Jurkat, Clone E6-1 (cell line): ENCODE measurements at places on chromosomes 2 and 18.

DNA sequence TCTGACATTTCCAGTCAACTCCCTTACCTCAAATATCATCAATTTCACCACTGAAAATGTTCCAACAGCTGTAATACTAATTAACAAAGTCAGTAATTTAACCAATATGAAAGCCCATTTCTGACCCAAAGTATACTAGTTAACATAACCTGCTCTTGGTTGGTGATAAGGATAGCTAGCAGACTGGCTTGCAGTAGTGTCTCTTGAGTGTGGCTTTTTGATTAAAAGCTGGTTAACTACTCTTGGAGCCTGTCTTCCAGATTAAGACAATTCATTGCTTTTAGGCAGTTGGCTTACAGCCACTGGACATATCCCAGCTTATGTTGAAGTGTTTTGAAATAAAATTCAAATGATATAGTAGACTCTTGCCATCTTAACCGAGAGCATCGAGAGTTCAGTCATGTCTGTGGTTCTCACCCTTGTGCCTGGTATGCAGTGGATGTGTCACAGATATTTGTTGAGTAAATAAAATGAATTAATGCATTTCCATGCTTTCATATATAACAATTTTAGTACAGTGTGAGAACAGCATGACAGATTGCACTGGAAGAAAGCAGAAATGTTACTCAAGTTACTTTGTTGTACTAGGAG lies 158.1 kb downstream of the TANC1 start:
- DNase-seq = no peak

DNA sequence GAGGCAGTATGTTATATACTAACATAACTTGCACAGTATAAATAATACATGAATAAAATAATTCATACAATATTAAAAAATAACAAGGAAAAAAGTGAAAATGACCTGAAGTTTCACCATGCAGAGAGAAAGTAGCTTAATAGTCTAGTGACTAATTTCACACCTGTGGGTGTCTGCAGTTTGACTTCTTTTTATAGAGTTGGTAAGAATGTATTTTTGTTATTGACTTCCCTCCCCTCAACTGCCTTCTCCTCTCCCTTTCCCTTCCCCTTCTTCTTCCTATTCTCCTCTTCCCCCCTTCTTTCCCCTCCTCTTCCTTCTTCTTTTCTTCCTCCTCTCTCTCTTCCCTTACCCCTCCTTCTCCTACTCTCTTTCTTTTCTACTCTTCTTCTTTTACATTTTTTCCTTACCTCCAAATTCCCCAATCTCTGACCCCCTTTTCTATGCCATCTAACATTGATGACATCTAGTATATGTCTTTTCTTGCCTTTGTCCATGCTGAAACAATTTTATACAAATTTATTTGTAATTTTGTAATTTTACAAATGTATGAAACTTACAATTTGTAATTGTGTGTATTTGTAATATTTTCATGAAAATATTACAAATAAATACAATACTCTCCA lies 3.1 kb downstream of the DNAH6 start:
- no peak for DNase-seq

GRCh38 chr2:162424816-162425215 lies 80.9 kb downstream of the GCA start:
- no peak for DNase-seq

- DNase-seq = no peak
These were observed 900.8 kb downstream of the SLC4A3 start for GRCh38 chr2:220528180-220528675.

GRCh38 chr18:43572163-43572562 lies 294.9 kb upstream of the SYT4 start:
- no peak for DNase-seq

DNA sequence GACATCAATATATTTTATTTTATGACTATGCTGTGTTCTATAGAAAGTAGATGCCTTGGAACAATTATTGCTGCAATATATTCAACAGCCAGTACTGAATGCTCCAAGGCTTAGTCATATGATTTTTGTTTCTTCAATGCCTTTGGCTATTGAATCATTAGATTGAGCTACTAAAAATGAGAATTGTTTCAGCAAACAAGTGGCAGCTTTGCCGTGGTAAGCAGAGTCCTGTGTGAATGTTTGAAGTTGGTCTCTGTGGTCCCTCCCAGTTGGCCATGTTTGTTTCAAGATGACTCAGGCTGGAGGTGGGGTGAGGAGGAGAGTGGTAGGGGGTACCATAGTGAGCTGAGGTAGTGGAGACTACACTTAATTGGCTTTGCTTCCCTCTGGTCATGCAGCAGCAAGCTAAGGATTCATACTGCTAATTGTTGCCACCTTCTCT lies 198.6 kb upstream of the EPAS1 start:
- DNase-seq = no peak

GRCh38 chr2:78353168-78353567 lies 672.3 kb upstream of the REG3G start:
- no peak for DNase-seq

GRCh38 chr2:105373344-105373781 lies 25.5 kb downstream of the FHL2 start:
- no peak for DNase-seq

DNA sequence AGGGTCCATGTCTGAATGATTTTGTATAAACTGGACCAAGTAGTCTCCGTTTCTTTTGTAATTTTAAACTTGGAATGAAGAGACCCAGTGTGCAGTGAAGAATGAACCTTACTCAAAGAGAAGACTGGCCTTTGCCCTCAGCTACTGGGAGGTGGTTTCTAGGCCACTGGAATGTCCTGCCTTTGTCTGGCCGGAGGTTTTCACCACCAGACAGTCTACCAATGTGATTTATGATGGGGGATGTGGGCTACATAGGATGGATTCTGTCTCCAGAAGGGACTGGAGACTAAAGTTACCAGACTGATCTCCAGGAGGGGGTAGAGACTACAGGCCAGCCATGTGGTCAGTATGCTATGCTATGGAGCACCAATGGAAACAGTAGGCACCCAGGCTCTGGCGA lies 42.8 kb upstream of the RAB31 start:
- DNase-seq = no peak

- DNase-seq = no peak
These were observed 159.7 kb downstream of the DOCK10 start for GRCh38 chr2:224882291-224883171.

DNA sequence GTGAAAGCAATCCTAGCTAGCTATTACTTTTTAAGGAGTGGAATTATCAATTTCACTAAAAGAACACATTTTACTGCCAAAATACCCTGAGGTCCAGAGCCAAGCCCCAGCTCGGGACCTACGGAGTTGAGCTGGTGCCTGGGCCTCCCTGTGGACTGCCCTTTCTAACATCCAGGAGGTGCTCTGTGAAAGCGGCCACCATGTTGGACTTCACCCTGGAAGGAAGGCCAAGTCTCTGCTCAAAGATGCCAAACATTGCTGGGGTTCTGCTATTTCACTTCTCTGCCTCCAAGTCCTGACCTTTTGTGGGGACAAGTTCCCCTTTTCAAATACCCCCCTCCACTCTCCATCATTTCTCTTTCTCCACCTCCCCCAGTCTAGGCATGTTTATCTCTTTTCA lies 498.7 kb upstream of the RAB6C start:
- no peak for DNase-seq

DNA sequence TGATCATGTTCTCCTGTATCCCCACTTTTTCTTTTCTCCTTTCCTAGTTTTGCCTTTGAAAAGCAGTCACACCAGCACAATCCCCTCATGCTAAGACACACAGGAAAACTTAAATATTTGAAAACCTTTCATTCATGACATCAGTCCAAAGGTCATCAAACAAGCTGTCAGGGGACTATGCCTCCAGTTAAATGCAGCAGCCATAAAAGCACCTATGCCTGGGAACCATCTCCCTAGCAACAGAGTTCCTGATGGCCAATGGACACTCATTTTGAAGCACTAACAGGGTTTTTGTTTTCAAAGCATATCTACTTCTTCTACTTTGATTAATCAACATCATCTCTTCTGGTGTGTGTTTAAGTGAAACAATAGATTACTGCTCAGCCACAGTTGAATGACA lies 286.4 kb upstream of the PARD3B start:
- no peak for DNase-seq

DNA sequence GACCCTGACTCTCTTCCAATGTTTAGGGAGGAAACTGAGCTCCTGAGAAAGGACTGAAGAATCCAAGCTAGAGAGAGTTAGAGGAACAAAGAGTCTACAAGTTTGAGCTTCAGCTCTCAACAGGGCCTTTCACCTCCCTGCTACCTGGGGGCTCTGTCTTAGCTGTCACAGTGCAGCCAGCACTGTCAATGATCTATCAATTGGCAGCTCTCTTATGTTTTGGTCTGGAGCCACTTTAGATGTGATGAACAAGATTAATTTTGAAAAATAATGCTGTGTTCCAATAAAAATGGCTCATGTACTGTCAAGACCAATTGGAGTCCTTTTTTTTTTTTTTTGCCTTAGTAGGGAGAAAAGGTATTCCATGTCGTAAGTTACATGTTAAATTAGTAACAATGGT lies 215.8 kb upstream of the TRIB2 start:
- DNase-seq = no peak

DNA sequence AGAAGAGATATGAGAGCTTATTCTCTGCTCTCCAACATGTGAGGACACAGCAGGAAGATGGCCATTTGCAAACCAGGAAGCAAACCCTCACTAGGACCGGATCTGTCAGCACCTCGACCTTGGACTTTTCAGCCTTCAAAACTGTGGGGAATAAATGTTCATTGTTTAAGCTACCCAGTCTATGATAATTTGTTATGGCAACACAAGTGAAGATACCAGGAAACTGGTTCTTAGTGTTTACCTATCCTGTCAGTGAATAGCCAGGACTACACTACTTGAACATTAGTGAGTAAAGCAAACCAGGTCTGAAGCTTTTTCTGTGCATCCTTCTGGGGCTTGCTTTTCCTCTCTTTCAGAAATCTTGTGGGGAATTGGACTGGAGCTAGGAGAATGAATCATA lies 44.4 kb upstream of the BARD1 start:
- DNase-seq = no peak
